Cardiac muscle cell (in vitro differentiated cells and primary cell): ENCODE measurements at places on chromosomes 12 and 14.
A peak's percentile ranks its signal among the peaks of the same experiment; 100 is the strongest.

- no peak for DNase-seq
- H3K4me1 ChIP-seq: peaks cover 5% of the 10 kb centered on the region
- no peaks in the 10 kb centered on the region for H3K36me3 ChIP-seq
- H3K27ac ChIP-seq: no peak overlapping the region
- H3K4me3 ChIP-seq: no peak overlapping the region
These were observed 175.9 kb upstream of the RBM19 start for GRCh38 chr12:114141921-114142564.

GRCh38 chr14:90554341-90554740 is 157.5 kb downstream of the CALM1 start:
- peaks cover 13% of the 10 kb centered on the region for H3K4me1 ChIP-seq
- H3K4me3 ChIP-seq: no peak overlapping the region
- H3K27me3 ChIP-seq: no peaks in the 10 kb centered on the region
- no peaks in the 10 kb centered on the region for H3K36me3 ChIP-seq
- no peak for DNase-seq

GRCh38 chr12:41188058-41188840 is at the start of gene PDZRN4:
Gene PDZRN4 (plus strand): TSS chr12:41188320.
- no peak within 1 kb of the TSS for H3K27ac ChIP-seq
- H3K27me3 ChIP-seq: peaks cover 43% of the 10 kb centered on the region
- no peaks in the 10 kb centered on the region for H3K36me3 ChIP-seq
- peak within 1 kb of the TSS; percentile 57 for H3K4me3 ChIP-seq
- peak; percentile 58 for DNase-seq

DNA sequence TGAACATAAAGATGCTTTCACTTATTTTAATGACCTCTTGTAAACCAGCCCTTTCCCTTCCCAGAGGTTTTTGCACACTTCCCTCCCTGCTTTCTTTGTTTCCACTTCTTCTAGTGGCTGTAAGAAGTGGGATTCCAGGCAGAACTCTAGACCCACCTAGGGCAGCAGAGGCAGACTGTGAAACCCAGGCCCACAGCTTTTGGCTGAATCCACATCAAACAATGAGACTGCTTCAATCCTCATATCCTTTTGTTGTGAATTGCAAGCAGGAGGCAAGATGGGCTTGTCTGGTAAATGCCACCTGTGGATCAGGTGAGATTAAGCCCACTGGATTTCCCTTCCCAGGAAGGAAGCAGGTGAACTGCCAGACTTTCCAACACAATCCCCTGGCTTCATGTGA is 12.8 kb downstream of the CCDC177 start:
- no peaks in the 10 kb centered on the region for H3K4me1 ChIP-seq
- no peaks in the 10 kb centered on the region for H3K36me3 ChIP-seq
- no peak overlapping the region for H3K27ac ChIP-seq
- DNase-seq: no peak
- no peak overlapping the region for H3K4me3 ChIP-seq

- H3K36me3 ChIP-seq: no peaks in the 10 kb centered on the region
- H3K27ac ChIP-seq: no peak overlapping the region
These were observed 23.8 kb upstream of the DHRS2 start for GRCh38 chr14:23612354-23612732.

DNA sequence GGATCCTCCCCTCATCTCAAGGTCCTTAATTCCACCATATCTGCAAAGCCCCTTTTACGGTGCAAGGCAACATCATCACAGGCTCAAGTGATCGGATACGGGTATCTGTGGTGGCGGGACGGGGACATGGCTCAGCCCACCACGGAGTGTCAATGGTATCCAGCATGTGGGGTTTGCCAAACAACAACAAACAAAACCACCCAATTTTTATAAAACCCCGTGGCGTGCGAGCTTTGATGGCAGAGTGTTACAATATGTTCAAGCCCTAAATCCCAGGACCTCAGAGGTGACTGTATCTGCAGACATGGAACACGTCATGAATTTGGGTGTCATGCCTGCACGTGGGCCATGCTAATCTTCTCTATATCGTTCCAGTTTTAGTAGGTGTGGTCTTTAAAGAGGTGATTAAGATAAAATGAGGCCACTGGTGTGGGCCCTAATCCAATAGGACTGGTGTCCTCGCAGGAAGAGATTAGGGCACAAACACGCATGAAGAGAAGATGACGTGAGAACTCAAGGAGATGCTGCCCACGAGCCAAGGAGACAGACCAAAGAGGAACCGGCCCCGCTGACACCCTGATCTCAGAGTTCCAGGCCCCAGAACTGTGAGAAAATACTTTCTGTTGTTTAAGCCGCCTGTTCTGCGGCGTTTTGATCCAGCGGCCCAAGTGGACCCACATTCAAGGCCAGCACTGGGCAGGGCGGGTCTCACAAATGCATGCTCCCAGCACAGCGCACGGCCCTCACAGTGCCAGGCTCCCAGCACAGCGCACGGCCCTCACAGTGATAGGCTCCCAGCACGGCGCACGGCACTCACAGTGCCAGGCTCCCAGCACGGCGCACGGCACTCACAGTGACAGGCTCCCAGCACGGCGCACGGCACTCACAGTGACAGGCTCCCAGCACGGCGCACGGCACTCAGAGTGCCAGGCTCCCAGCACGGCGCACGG is 6.7 kb upstream of the GOLGA3 start:
- H3K27me3 ChIP-seq: no peaks in the 10 kb centered on the region
- H3K27ac ChIP-seq: no peak overlapping the region
- H3K4me1 ChIP-seq: no peaks in the 10 kb centered on the region
- no peak for DNase-seq
- peaks cover 4% of the 10 kb centered on the region for H3K36me3 ChIP-seq
- no peak overlapping the region for H3K4me3 ChIP-seq

GRCh38 chr14:81085596-81085995 is 130.2 kb downstream of the TSHR start:
- no peaks in the 10 kb centered on the region for H3K27me3 ChIP-seq
- no peak for DNase-seq
- no peaks in the 10 kb centered on the region for H3K36me3 ChIP-seq
- H3K4me3 ChIP-seq: no peak overlapping the region
- no peak overlapping the region for H3K27ac ChIP-seq
- peaks cover 6% of the 10 kb centered on the region for H3K4me1 ChIP-seq

DNA sequence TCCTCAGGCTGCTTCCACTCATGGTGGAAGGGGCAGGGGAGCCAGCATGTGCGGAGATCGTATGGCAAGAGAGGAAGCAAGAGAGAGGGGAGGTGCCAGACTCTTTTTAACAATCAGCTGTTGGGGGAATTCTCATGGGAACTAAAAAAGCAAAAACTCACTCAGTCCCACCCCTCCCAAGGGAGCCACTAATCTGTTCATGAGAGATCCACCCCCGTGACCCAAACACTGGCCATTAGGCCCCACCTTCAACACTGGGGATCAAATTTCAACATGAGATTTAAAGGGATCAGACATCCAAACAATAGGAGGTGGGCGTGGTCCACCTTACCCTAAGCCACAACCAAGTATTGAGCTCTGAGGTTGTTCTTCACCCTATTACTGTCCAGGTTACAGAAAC is 375.1 kb downstream of the GRIN2B start:
- no peak overlapping the region for H3K27ac ChIP-seq
- no peak overlapping the region for H3K4me3 ChIP-seq
- no peak for DNase-seq
- H3K27me3 ChIP-seq: no peaks in the 10 kb centered on the region
- no peaks in the 10 kb centered on the region for H3K36me3 ChIP-seq
- no peaks in the 10 kb centered on the region for H3K4me1 ChIP-seq

- no peak for DNase-seq
- H3K27me3 ChIP-seq: no peaks in the 10 kb centered on the region
- no peaks in the 10 kb centered on the region for H3K36me3 ChIP-seq
- no peak overlapping the region for H3K4me3 ChIP-seq
- H3K27ac ChIP-seq: no peak overlapping the region
These were observed 3.8 kb upstream of the ANKRD33 start for GRCh38 chr12:51883998-51884675.

GRCh38 chr12:31991815-31992214 is 32.6 kb downstream of the RESF1 start:
- no peaks in the 10 kb centered on the region for H3K27me3 ChIP-seq
- no peak overlapping the region for H3K4me3 ChIP-seq
- no peak for DNase-seq

- H3K4me3 ChIP-seq: no peak overlapping the region
- H3K27me3 ChIP-seq: no peaks in the 10 kb centered on the region
- DNase-seq: no peak
- H3K4me1 ChIP-seq: no peaks in the 10 kb centered on the region
- no peak overlapping the region for H3K27ac ChIP-seq
These were observed 300.8 kb downstream of the APAF1 start for GRCh38 chr12:98945864-98946263.

DNA sequence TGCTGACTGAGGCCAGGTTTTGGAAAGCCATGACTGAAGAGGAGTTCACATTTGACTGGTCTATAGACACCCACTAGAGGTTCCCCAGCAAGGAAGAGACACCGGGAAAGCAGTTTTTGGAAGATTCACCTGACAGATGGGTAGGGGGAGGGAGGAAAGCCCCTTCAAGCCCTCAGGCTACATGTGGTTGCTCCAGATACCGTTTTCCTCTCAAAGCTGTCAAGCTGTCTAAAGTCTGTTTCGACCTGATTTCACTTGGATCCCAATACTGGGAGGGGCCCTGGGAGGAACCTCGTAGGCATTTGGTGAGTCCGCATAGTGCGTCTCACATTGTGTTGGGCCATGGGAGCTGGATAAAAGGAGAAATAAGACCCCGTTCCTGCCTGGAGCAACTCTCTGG is 1.7 kb upstream of the LRP1 start:
- no peaks in the 10 kb centered on the region for H3K36me3 ChIP-seq
- H3K27me3 ChIP-seq: no peaks in the 10 kb centered on the region
- H3K4me3 ChIP-seq: no peak overlapping the region
- H3K4me1 ChIP-seq: peaks cover 15% of the 10 kb centered on the region
- H3K27ac ChIP-seq: peak overlapping the region; percentile 94
- no peak for DNase-seq

GRCh38 chr12:51705450-51705849 is 114.4 kb downstream of the SCN8A start:
- H3K27me3 ChIP-seq: no peaks in the 10 kb centered on the region
- H3K4me1 ChIP-seq: no peaks in the 10 kb centered on the region
- H3K36me3 ChIP-seq: no peaks in the 10 kb centered on the region

DNA sequence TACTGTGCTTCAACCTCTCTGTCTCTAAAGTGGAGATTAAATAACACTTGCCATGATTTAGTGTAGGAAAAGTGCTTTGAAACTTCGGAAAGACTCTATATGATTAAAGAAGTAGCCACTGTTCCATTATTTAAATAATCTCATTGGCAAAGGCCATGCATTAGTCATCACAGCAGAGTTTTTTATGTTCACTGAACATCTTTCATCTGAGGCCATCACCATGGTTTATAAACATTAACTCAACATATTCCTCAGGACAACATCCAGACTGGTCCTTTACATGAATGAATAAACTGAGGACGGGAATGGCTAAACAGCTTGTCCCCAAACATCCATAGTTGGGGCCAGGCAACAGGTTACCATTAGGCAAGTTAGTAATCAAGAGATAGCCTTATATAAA is 124.6 kb upstream of the FRMD6 start:
- no peaks in the 10 kb centered on the region for H3K36me3 ChIP-seq
- H3K27me3 ChIP-seq: no peaks in the 10 kb centered on the region
- H3K27ac ChIP-seq: no peak overlapping the region
- H3K4me3 ChIP-seq: no peak overlapping the region

- H3K27me3 ChIP-seq: no peaks in the 10 kb centered on the region
- H3K4me3 ChIP-seq: no peak overlapping the region
- DNase-seq: no peak
- H3K36me3 ChIP-seq: no peaks in the 10 kb centered on the region
- peaks cover 13% of the 10 kb centered on the region for H3K4me1 ChIP-seq
These were observed 775.0 kb downstream of the DIO2 start for GRCh38 chr14:79436335-79436734.

GRCh38 chr12:8491646-8492530 is 21.4 kb upstream of the CLEC4D start:
- no peak for DNase-seq
- H3K4me3 ChIP-seq: no peak overlapping the region
- no peaks in the 10 kb centered on the region for H3K27me3 ChIP-seq
- H3K4me1 ChIP-seq: no peaks in the 10 kb centered on the region

- no peak overlapping the region for H3K4me3 ChIP-seq
- no peak overlapping the region for H3K27ac ChIP-seq
- DNase-seq: no peak
- H3K27me3 ChIP-seq: no peaks in the 10 kb centered on the region
- H3K36me3 ChIP-seq: no peaks in the 10 kb centered on the region
These were observed 208.5 kb downstream of the CHST11 start for GRCh38 chr12:104665296-104665695.

GRCh38 chr14:93691042-93691780 is 97.1 kb downstream of the PRIMA1 start:
- H3K36me3 ChIP-seq: no peaks in the 10 kb centered on the region
- no peak overlapping the region for H3K4me3 ChIP-seq
- H3K4me1 ChIP-seq: no peaks in the 10 kb centered on the region
- DNase-seq: no peak
- no peaks in the 10 kb centered on the region for H3K27me3 ChIP-seq

- no peaks in the 10 kb centered on the region for H3K4me1 ChIP-seq
- no peak overlapping the region for H3K4me3 ChIP-seq
- DNase-seq: no peak
- no peak overlapping the region for H3K27ac ChIP-seq
These were observed 44.1 kb downstream of the LRTM2 start for GRCh38 chr12:1864456-1864855.

GRCh38 chr12:51848841-51849735 is 570 bp upstream of the FIGNL2 start:
- peak overlapping the region; percentile 66 for H3K4me3 ChIP-seq
- no peaks in the 10 kb centered on the region for H3K27me3 ChIP-seq
- no peak overlapping the region for H3K27ac ChIP-seq
- H3K4me1 ChIP-seq: no peaks in the 10 kb centered on the region
- peak; percentile 79 for DNase-seq

- no peak overlapping the region for H3K4me3 ChIP-seq
- H3K27ac ChIP-seq: peak overlapping the region; percentile 89
- H3K36me3 ChIP-seq: no peaks in the 10 kb centered on the region
- peaks cover 49% of the 10 kb centered on the region for H3K4me1 ChIP-seq
- peak; percentile 72 for DNase-seq
- no peaks in the 10 kb centered on the region for H3K27me3 ChIP-seq
These were observed 282.4 kb downstream of the ZFP36L1 start for GRCh38 chr14:68510201-68511128.

- H3K4me1 ChIP-seq: peaks cover 20% of the 10 kb centered on the region
- no peaks in the 10 kb centered on the region for H3K27me3 ChIP-seq
- peaks cover 24% of the 10 kb centered on the region for H3K36me3 ChIP-seq
- DNase-seq: peak; percentile 89
- H3K27ac ChIP-seq: peak overlapping the region; percentile 100
- H3K4me3 ChIP-seq: no peak overlapping the region
These were observed 14.1 kb downstream of the RILPL1 start for GRCh38 chr12:123519141-123520001.

- DNase-seq: no peak
- peaks cover 4% of the 10 kb centered on the region for H3K27me3 ChIP-seq
- no peak overlapping the region for H3K4me3 ChIP-seq
- no peaks in the 10 kb centered on the region for H3K36me3 ChIP-seq
These were observed 112.7 kb downstream of the DICER1 start for GRCh38 chr14:95044463-95045105.
